Stomach (tissue), 19 donors: ENCODE measurements at places on chromosomes 11 and 22. TPM values are rescaled to one million over a fixed set of nuclear protein-coding genes. Genes with fewer than 3 reads are reported as not detected.

GRCh38 chr11:133500435-133500834 is 31.9 kb downstream of the OPCML start:
- DNase-seq: no peak

Gene PHOX2A
- total RNA-seq: not detected

Gene TREH
- not detected for total RNA-seq

- peak; percentile 44 for DNase-seq
Observed at GRCh38 chr22:45919504-45920286, 57.3 kb downstream of the WNT7B start.

- no peak for DNase-seq
Observed at GRCh38 chr11:34990916-34991315, 74.5 kb downstream of the PDHX start.

Gene TRPC6
- total RNA-seq: 2.9 TPM

DNA sequence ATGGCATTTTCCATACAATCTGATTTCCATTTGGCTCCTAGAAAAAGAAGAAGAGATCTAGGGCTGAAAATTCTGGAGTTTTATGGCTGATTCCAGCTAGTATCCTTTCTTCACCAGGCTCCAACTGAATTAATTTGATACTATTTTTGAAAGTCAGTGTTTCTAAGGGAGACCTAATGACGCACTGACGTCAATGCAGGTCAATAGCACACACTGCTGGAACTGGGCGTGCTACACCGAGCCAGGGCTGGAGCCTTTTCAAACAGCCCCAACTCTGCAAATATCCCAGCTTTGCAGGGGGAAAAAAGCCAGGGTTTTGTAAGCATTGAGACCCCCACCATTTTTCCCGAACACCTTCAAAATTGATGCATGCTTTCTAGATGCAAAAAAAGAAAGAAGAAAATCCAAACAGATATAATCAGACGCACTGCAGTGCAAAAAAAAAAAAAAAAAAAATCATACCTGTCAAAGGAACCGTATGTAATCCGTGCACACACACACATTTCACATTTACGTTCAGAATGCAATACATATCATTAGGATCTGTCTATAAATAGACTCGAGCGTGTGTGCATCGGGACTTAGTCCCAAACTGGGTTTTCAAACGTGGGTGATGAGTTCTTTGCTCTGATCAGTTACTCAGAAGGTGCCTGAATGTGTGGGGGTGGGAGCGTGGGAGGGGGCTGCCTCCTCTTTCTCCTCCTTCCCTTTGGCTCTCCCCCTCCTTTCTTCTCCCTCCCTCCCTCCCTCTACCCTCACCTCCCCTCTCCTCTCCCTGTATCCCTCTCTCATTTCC is 124.5 kb upstream of the HSD17B12 start:
- DNase-seq: no peak

Gene GDPD4
- total RNA-seq: not detected

DNA sequence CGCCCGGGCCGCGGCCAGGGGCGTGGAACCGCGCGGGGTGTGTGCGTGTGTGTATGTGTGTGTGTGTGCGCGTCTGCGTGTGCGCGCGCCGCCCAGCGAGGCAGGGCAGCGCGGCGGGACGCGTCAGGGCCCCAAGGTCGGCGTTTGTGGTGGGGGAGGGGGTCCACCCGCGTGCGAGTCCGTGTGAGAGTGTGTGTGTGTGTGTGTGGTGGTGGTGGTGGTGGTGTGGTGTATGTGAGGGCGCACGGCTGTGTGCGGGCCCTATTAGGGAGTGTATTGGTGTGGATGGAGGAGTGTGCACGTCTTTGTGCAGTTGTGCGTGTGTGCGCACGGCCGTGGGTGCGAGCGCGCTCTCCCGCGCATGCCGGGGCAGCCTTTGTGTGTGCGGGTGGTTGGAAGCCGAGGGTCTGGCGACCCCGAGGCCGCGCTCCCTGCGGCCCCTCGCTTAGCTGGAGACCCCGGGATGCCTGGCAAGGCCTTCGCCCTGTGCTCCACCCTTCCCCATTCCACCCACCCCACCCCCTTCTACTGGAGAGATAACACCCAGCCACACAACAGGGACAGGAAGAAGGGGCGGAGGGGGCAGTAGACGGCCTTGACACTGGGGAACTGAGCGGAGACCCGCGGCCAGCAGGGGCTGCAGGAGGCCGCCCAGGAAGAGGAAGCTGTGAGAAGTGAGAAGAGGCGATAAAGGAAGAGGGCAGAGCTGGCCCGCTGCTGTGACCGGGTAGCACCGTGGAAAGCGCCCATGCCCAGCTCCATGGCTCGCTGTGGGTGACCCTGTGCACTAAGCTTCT is 528 bp upstream of the ARRB1 start:
- DNase-seq: peak; percentile 67
